ENCODE measurements at places on chromosomes 4 and X. TPM values are rescaled to one million over a fixed set of nuclear protein-coding genes. Genes with fewer than 3 reads are reported as not detected.

RASSF6 gene
- not detected for total RNA-seq

GRCh38 chrX:118131336-118131735, 14.7 kb upstream of the KLHL13 start:
- no peak for DNase-seq

TLR6 gene
- total RNA-seq, result 1.5 TPM

GAB3 gene
- 14.1 TPM for total RNA-seq

F9 gene
- not detected for total RNA-seq

HSFX3 gene
- total RNA-seq, result not detected

BEX1 gene
- 0.50 TPM for total RNA-seq

NALF2 gene
- 53.3 TPM for total RNA-seq

GRCh38 chr4:103264905-103265304, 66.8 kb upstream of the CENPE start:
- no peak for DNase-seq

RNF128 gene
- total RNA-seq, result 0.15 TPM

GRCh38 chr4:61202638-61203435, 2.7 kb downstream of the ADGRL3 start:
- DNase-seq, result no peak

GRCh38 chrX:14359727-14360126, 169.6 kb upstream of the GLRA2 start:
- DNase-seq, result no peak

DNA sequence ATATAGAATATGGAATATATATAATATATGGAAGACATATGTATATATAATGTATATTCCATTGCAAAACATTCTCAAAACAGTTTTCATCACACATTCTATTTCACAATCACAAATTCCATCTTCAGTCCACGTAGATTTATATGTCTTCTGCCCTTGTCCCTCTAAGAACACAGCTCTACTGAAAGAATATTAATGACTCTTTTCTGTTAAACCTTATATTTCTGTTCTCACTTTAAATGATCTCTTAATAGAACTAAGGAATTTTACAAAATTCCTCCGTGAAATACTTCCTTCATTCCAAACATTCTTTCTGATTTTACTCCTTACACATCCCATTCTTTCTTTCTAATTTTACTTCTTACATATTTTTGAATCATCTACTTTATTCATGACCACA, 1043.1 kb upstream of the PABPC4L start:
- DNase-seq, result no peak

GRCh38 chr4:64251781-64252180, 157.5 kb downstream of the TECRL start:
- no peak for DNase-seq

GRCh38 chrX:25112156-25112555, 96.4 kb upstream of the ARX start:
- DNase-seq, result no peak

ARHGAP24 gene
- total RNA-seq, result 13.3 TPM

Data from left ventricle myocardium superior (tissue), 1 donor.